NCI-H146 (cell line): ENCODE measurements at places on chromosomes 6 and 20.

GRCh38 chr20:46827718-46828458 lies 66.8 kb upstream of the EYA2 start:
- DNase-seq = peak; percentile 59

- no peak for DNase-seq
These were observed 1590.1 kb downstream of the HACE1 start for GRCh38 chr6:103269581-103269980.

GRCh38 chr6:32045811-32046449 lies 7.7 kb downstream of the CYP21A2 start:
- DNase-seq = no peak

DNA sequence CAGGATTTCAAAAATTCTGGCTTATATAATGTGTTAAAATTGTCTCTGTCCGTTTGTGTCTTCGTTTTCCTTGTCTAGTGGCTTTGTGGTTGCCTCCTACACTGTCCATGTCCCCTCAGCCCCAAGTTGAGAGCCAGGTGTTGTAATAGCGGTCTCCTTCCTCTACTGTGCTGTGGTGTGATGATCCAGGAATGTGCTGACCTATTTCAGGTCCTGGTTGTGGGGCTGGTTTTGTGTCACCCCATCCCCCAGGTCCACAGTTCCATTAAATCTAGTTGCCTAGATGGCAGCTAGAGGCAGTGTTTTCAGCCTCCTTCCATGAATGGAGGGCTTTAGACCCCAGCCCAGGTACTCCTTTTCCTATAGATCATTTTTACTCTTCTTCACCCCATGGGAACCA lies 128.7 kb downstream of the DNAH8 start:
- no peak for DNase-seq

DNA sequence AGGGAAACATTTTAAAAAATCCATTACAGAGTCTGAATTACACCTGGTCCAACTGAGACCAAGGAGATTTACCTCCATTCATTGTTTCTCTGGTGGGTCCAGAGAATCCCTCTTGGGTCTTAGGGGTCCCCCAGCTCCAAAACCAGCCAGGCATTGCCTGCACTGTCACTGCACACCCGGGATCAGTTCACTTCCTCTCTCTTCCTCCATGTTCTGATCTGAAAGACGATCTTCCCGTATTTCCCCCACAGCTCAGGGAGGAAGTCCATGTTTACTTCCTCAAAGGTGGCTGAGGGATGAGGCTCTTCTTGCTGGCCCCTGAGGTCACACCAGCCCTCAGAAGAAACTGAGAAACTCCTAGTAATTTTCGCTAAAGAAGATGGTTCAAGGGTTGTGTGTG lies 159.7 kb downstream of the BMP7 start:
- DNase-seq = no peak
